ENCODE measurements at places on chromosomes 13 and 19.

DNA sequence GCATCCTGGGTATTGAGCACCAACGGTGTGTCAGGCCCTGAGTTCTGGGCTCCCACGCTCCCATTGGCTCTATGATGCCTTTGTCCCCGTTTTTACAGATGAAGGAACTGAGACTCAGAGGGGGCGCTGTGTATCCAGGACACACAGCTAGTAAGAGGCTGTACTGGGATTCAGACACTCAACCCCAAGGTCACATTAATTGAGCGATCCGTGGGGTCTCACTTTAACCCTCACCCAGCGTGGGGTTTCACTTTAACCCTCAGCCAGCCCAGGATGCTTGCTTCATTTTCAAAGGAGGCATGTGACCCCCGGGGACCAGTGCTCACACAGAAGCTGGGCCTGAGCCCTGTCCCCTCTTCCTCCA is 42.6 kb downstream of the CYP4F22 start:
- peak; percentile 49 for DNase-seq

DNA sequence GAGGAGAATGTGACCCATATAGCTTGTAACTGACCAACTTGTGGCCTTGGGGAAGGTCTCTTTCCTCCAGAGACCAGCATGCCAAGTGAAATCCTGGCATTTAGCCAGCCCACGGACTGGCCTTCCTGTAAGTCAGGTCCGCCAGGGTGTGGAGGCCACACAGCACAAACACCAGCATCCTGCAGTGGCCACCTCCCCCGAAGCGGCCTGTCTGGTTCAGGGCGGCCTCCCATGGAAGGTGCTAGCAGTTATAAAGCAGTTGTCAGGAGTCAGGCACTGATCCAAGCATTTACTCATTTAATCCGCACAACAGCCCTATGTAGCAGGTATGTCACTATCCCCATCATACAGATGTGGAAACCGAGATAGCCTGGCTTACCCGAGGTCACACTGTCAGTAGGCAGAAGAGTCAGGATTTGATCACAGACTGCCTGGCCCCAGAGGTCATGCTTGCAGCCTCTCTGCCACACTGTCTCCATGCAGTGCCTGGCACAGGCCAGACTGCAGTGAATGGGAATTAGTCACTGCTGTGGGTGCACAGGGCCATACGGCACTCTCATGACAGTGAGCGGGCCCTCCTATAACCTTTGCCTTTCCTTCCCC is 36.7 kb downstream of the CAPN12 start:
- DNase-seq: peak; percentile 16

GRCh38 chr19:55643003-55643886 is at the start of gene ZNF581:
Gene ZNF581 (plus strand): TSS chr19:55643649. CDS start chr19:55644572, 923 bp downstream.
- DNase-seq: peak; percentile 57

DNA sequence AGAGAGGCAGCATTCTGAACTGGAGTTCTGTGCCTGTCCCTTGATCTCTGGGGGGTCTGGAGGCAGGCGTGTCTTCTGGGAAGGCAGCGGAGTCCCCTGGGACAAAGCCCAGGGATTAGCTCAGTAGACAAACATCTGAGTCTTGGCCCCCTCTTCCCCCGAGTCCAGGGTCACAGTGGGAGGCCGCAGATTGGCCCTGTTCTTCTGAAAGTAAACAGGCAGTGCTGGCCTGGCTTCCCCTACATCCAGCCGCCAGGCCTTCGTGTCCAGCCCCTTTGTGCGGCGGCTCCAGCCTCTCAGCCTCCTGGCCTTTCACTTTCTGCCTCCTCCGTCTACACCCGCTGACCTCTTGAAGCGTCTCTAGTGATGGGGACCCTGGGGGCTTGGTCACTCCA is 989 bp downstream of the NFILZ start:
- no peak for DNase-seq

- DNase-seq: no peak
These were observed 90.5 kb downstream of the COL4A2 start for GRCh38 chr13:110397436-110398115.

DNA sequence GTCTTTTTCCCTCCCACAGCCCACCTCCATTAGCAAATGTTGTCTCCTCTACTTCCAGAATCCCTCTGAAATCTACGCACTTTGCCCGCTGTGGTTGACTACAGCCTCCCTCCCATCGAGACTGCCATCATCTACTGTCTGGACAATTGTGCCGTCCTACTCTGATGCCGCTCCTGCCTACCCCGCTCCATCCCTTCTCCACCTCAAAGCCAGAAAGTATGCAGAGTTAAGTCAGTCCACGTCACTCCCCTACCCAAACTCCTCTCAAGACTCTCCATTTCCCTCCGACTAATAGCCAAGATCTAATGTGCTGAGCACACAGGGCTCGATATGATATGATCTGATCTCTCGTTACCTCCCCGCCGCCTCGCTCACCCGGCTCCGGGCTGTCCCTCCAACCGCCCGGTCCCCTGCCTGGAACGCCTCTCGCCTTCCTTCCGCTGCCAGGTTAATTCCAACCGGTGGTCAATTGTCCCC is 556 bp downstream of the CACTIN start:
- no peak for DNase-seq

- DNase-seq: no peak
These were observed 409 bp downstream of the FOSB start for GRCh38 chr19:45468159-45468651.

GRCh38 chr13:80374444-80374843 is 33.5 kb upstream of the SPRY2 start:
- DNase-seq: no peak

DNA sequence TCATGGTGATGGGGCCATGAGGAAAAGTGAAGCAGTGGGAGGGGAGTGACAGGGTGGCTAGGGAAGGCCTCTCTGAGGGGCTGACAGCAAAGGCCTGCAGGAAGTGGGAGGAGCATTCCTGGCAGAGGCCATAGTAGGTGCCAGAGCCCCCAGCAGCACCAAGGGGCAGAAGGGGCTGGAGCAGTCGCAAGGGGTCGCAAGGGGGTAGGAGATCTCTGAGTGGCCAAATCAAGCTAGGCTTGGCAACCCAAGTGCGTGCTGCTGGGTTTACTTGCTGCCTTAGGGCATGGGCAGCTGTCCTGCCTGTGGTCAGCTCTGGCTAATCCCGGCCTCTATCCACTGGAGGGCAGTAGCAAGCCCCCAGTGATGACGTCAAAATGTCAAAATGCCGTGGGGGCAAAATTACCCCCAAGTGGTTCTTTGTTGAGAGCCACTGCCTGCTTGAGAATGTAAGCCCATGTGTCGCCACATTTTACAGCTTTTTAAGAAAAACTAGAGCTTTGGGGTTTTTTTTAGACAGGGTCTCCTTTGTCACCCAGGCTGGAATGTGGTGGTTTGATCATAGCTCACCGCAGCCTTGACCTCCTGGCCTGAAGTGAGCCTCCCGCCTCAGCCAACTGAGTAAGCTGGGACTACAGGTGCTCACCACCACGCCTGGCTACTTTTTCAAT is 11.8 kb downstream of the CCDC97 start:
- DNase-seq: peak; percentile 33

GRCh38 chr19:35618857-35619256 is 6.3 kb downstream of the HAUS5 start:
- DNase-seq: no peak

DNA sequence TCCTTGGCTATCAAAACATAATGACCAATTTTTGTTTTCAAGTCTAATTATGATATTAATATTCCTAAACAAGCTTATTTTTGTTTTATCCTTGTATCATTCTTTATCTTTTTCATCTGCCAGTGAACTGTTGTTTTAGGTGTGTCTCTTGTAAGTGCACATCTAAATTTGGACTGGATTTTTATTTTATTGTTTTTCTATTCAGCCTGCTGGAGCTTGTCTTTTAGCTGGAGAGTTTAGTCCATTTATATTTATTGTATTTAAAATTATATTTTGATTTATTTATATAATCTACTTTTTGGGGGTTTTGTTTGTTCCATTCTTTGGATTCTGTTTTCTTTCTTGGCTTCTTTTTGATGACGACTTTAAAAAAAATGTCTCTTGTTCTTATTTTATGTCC is 159.0 kb downstream of the PCCA start:
- no peak for DNase-seq

DNA sequence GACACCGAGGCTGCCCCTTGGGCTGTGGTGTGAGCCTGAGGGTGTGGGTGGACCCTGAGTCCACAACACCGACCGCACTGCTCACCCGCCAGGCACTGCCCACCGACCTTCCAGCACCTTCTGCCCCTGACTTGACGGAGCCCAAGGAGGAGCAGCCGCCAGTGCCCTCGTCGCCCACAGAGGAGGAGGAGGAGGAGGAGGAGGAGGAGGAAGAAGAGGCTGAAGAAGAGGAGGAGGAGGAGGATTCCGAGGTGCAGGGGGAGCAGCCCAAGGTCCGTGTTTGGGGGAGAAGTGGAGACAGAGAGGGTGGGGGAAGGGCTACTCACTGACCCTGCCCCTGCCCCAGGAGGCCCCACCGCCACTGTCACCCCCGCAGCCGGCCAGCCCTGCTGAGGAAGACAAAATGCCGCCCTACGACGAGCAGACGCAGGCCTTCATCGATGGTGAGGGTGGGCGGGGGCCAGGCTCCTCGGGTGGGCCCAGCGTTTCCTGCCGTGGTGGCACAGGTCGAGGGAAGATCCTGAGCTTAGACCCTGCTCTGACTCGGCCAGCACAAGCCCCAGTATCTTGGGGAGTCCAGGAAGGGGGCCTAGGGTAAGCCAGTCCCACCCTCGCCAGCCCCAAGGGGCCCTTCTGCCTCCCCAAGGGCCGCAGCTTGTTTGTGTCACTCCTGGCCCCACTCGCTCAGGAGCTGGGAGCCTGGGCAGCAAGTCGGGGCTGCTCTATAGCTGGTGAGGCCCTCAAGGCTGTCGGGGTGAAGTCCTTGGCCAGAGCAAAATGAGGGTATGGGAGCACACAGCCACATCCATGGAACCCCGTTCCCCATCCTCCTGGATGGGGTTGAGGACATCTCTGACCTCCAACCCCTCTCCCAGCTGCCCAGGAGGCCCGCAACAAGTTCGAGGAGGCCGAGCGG is 12.2 kb downstream of the PRKCSH start:
- DNase-seq: no peak

DNA sequence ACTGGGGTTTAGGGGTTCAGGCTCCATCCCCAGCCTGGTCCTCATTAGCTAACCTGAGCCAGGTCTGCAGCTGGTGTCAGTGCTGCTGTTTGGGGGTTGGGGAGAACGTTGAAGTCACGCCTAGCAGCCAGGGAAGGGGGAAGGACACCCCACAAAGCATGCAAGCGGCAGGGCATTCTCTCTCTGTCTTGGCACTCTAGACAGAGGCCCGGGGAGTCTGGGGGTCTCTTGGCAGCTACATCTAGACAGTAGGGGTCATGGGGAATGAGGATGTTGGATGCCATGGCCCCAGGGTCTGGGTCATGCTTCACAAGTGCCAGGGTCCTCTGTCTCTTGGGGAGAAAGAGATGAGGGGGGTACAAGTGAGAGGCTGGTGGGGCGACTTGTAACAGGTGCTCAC is 2.6 kb downstream of the ERICH4 start:
- no peak for DNase-seq

DNA sequence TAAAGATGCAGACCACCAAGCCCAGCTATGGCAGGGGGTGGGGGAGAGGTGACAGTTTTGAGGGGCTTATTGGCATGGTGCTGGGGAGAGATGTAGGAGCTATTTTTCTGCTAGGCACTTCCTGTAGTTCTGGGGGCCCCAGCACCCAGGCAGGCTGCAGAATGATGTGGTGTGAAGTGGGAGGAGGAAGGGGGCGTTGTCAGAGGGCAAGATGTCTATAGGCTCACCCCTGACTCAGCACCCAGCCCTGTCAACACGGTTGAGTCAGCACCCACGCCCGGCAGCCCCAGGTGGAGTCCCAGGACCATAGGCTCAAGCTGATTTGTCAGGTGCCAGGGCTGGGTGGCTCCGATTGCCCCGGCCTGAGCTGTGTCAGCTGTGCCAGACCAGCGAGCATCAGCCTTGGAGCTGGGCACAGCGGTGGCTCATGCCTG is 5.8 kb downstream of the KLF2 start:
- no peak for DNase-seq

DNA sequence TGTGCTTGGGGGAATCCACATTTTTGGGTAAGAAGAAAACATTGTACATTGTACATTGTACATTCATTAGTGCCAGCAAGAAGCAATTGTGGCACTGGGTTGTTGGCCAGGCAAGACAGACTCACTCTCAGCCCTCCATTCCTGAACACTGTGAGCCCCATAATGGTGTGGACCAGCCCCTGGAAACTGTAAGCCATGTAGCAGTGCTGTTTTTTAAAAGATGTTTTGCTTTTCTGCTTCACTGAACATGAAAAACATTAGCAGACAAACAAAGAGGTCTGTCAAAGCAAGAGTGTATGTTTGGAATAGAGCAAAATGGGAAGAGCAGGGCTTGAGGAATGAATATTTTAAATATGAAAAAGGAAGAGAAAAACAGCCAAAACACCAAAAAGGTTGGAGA is 39.1 kb upstream of the IL17D start:
- DNase-seq: no peak

DNA sequence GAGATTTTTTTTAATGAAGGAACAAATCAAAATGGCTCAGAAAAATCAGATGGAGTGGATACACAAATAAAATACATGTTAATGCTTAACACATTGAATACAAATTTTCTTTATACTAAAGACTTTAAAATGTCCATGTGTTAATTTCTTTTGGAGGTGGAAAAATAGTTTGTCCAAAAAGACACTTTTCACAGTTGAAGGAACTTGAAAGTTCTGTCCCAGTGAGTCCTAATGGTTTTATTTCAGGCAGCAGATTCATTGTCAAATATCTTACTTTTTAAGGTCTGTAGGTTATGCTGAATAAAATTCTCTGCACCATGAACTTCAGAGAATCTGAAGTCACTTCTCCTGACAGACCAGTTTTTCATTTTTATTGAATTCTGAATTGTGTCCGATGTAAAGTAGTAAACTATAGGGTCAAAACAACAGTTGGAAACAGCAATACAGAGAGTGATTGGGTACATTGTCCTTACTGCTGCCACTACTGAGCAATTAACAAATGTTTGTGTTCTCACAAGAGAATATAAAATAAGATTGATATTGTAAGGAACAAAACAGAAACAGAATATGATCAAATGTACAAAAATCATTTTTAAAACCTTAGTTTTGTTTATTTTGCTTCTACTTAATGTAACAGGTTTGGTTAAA is 1.6 kb downstream of the LPAR6 start:
- DNase-seq: no peak

- no peak for DNase-seq
These were observed 189.3 kb downstream of the KLF5 start for GRCh38 chr13:73248154-73248553.

DNA sequence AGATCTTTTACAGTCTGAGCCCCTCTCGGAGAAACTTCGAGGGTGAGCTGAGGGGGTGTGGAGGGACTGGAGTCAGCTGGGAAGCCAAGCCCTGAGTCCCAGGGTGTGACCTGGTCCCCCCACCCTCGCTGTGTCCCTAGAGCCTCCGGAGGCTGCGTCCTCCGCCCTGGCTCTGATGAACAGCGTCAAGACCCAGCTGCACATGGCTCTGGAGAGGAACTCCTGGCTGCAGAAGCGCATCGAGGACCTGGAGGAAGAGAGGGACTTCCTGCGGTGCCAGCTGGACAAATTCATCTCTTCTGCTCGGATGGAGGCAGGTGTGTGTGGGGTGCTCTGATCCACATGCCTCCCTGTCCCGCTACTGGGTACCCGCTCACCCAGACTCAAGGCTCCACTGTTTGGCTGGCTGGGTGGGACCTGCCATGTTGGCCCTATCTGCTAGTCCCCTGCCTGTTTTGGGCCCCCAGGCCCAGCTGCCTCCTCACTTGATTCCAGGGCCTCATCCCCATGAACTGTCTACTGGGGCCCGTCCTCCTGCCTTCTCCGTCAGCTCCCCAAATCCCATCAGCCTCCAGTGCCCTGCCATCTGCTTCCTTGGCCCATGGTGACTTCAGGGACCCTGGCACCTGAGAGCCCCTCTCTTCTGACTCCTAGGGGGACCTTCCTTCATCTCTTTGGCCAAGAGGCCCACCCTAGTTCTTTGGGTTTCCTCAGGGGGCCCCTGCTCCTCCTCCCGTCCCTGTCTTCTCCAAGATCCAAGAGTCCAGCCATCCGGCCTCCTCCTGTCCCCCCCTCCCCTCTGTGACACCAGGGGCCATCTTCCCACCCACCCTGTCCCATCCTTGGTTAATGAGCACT is 1.5 kb downstream of the CCDC106 start:
- DNase-seq: peak; percentile 46
